ENCODE measurements at places on chromosomes 4 and X.

GRCh38 chrX:110786486-110786885 is 9.1 kb downstream of the CHRDL1 start:
- H3K27me3 ChIP-seq = peaks cover 18% of the 10 kb centered on the region
- H3K4me3 ChIP-seq = no peak overlapping the region
- no peak overlapping the region for H3K27ac ChIP-seq
- H3K4me1 ChIP-seq = no peaks in the 10 kb centered on the region
- no peaks in the 10 kb centered on the region for H3K36me3 ChIP-seq

- H3K27ac ChIP-seq = no peak overlapping the region
- no peak for DNase-seq
- no peak overlapping the region for H3K4me3 ChIP-seq
- no peaks in the 10 kb centered on the region for H3K4me1 ChIP-seq
Measured at GRCh38 chr4:98803251-98803650, 125.7 kb downstream of the EIF4E start.

DNA sequence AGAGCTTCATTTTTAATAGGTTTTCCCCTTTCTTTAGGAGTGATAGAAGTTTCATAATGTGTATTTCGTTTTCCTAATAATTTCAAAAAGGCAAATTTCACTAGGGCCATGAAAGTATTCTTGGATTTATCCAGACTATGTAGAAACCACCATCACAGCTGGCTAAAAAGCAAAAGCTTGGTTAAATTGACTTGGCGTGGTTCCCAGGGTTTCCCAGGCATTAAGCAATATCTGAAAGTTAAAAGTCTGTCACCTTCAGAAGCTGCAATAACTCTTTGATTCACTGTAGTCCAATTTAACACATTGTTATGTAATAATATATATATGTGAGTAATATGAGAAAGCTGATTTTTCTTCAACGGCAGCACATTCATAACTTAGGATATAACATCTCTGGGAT is 38.3 kb downstream of the NDNF start:
- H3K27me3 ChIP-seq = no peaks in the 10 kb centered on the region
- H3K36me3 ChIP-seq = no peaks in the 10 kb centered on the region
- no peak overlapping the region for H3K27ac ChIP-seq
- no peak overlapping the region for H3K4me3 ChIP-seq
- DNase-seq = no peak
- no peaks in the 10 kb centered on the region for H3K4me1 ChIP-seq

GRCh38 chr4:68732653-68733466 is 62.4 kb upstream of the UGT2B15 start:
- no peaks in the 10 kb centered on the region for H3K36me3 ChIP-seq
- no peak overlapping the region for H3K27ac ChIP-seq
- no peak for DNase-seq
- H3K4me3 ChIP-seq = no peak overlapping the region

- no peaks in the 10 kb centered on the region for H3K4me1 ChIP-seq
- H3K27me3 ChIP-seq = no peaks in the 10 kb centered on the region
- H3K36me3 ChIP-seq = peaks cover 94% of the 10 kb centered on the region
- H3K27ac ChIP-seq = no peak overlapping the region
Measured at GRCh38 chr4:851701-852430, 25.9 kb upstream of the CPLX1 start.

GRCh38 chrX:104284507-104284906 is 29.8 kb upstream of the ESX1 start:
- H3K27me3 ChIP-seq = peaks cover 12% of the 10 kb centered on the region
- no peak for DNase-seq
- H3K4me1 ChIP-seq = no peaks in the 10 kb centered on the region
- H3K4me3 ChIP-seq = no peak overlapping the region

GRCh38 chr4:127417885-127418535 is 214.7 kb upstream of the INTU start:
- no peak overlapping the region for H3K4me3 ChIP-seq
- H3K4me1 ChIP-seq = no peaks in the 10 kb centered on the region
- H3K36me3 ChIP-seq = no peaks in the 10 kb centered on the region
- H3K27me3 ChIP-seq = no peaks in the 10 kb centered on the region
- H3K27ac ChIP-seq = no peak overlapping the region

GRCh38 chr4:5722328-5722727 is 11.3 kb downstream of the EVC start:
- H3K4me3 ChIP-seq = no peak overlapping the region
- no peak overlapping the region for H3K27ac ChIP-seq
- no peaks in the 10 kb centered on the region for H3K36me3 ChIP-seq
- DNase-seq = no peak

DNA sequence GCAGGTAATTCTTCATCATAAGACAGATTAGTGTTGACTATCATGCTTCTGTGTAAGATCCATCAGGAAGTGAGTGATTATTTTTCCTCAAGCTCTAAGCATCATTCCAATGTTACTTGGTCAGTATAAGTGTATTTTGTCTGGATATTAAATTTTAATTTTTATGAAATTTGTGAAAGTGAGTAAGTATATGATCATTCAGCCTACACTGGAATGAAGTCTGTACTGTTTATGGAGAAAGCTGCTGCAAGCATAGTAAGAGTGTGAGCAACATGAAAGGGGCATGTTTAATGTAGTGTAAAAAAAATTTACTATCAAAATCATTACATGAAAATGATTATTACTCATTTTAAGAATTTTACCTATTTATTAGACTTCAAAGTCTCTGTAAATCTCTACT is 84.8 kb downstream of the IL15 start:
- H3K4me3 ChIP-seq = no peak overlapping the region
- H3K36me3 ChIP-seq = peaks cover 8% of the 10 kb centered on the region
- H3K4me1 ChIP-seq = no peaks in the 10 kb centered on the region
- DNase-seq = no peak

GRCh38 chrX:41960142-41960541 is 36.8 kb upstream of the CASK start:
- H3K4me3 ChIP-seq = no peak overlapping the region
- no peaks in the 10 kb centered on the region for H3K27me3 ChIP-seq
- H3K27ac ChIP-seq = no peak overlapping the region
- no peaks in the 10 kb centered on the region for H3K4me1 ChIP-seq
- H3K36me3 ChIP-seq = no peaks in the 10 kb centered on the region
- no peak for DNase-seq

DNA sequence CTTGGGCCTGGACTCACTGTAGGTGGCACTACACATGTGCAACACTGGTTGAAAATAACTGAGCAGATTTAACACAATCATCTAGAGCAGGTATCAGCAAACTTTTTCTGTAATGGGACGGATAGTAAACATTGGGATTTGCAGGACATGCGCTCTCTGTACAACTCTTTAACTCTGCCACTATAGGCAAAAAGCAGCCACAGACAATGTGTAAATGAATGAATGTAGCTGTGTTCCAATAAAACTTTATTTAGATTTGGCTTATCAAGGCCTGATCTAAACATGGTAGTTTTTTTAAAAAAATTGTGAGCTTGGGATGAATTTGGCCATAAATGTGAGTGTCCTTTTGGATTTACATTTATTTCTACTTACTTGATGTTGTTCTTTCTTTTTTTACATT is 407.3 kb downstream of the FAT4 start:
- H3K4me1 ChIP-seq = no peaks in the 10 kb centered on the region
- H3K4me3 ChIP-seq = no peak overlapping the region
- no peak for DNase-seq
- no peaks in the 10 kb centered on the region for H3K36me3 ChIP-seq
- no peak overlapping the region for H3K27ac ChIP-seq

Measured in spleen (tissue), 13 donors.